CD4-positive, alpha-beta T cell treated with Interleukin-15 for 4 hours (primary cell): ENCODE measurements at places on chromosomes 16 and 17.

DNA sequence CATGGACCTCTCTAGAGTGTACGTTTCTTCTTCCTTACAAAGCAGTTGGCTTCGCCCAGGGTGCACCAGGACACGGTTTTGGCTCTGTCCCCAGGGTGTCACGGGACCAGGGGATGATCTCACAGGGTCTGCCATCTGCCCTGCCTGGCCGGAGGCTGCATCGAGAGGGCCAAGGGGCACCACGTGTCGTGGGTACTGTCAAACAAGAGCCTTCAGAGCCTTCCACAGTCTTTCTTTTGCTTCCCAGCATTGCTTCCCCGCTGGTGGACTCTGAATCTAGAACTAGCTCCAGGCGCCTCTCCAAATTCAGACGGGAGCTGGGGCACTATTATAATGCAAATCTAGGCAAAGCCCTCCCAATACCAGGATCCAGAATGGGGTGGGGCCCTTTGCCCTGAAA lies 47.9 kb downstream of the MAPT start:
- DNase-seq = no peak

GRCh38 chr16:77375396-77375795 lies 59.4 kb downstream of the ADAMTS18 start:
- no peak for DNase-seq

GRCh38 chr16:57098188-57098841 lies 5.9 kb downstream of the CPNE2 start:
- DNase-seq = no peak

DNA sequence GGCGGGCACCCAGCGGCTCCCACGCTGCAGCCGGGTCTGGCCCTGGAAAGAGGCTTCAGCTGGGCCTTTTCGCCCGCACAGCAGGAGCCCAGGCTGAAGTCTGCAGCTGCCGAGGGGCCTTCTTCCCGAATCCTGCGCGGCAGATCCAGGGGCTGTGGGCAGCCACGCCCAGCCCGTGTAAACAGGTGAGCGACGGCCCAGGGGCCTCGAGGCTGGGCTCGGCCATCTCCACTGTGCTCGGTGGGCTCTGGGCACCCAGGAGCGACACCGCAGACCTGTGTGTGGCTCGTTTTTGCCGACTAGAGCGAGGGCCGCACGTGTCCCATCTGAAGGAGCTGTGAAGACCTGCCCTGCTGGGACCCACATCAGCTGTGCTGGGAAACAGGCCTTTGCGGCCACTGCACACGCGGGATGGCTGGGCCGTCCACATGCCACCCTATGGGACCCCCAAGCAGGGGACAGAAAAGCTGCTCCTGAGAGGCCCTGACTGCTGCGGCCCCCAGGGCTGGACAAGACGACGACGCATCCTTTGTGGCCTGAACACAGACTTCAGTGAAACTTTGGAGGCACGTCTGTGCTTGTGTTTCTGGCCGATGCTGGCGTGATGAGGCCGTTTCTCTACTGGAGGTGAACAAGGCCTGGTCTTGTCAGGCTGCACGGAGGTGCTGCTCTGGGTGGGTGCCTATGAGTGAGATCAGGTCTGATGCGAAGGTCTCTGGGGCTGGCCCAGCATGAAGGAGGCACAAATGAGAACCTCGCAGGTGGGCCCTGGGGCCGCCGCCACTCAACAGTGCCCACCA lies 5.2 kb upstream of the APRT start:
- no peak for DNase-seq

GRCh38 chr16:56113223-56113622 lies 78.1 kb upstream of the GNAO1 start:
- DNase-seq = no peak

- no peak for DNase-seq
These were observed 10.2 kb downstream of the SMURF2 start for GRCh38 chr17:64651889-64652288.

DNA sequence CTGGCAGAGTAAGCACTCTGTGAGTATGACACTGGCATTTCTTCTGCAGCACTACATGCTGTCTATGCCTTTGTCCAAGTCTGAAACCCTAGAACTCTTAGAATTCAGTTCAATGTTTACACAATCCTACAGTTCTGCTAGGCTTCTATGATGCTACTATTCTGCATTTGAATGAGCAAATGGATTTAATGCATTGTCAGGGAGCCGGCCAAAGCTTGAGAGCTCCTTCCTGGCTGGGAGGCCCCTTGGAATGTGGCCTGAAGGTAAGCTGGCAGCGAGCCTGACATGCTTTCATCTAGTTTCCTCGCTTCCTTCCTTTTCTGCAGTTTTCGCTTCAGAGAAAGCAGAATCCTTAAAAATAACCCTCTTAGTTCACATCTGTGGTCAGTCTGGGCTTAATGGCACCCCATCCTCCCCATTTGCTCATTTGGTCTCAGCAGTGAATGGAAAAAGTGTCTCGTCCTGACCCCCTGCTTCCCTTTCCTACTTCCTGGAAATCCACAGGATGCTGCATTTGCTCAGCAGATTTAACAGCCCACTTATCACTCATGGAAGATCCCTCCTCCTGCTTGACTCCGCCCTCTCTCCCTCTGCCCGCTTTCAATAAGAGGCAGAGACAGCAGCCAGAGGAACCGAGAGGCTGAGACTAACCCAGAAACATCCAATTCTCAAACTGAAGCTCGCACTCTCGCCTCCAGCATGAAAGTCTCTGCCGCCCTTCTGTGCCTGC lies at the start of gene CCL2:
Gene CCL2, plus strand, starts transcription at position 635 of the 730 bp plus-strand sequence. Its CDS starts 65 bp downstream, at position 700.
- DNase-seq = no peak

- DNase-seq = no peak
These were observed 130.8 kb downstream of the FOXL1 start for GRCh38 chr16:86709103-86709502.

GRCh38 chr17:65231086-65231485 lies 93.9 kb downstream of the RGS9 start:
- no peak for DNase-seq

- no peak for DNase-seq
These were observed 1.9 kb upstream of the TBC1D10B start for GRCh38 chr16:30372038-30372712.

DNA sequence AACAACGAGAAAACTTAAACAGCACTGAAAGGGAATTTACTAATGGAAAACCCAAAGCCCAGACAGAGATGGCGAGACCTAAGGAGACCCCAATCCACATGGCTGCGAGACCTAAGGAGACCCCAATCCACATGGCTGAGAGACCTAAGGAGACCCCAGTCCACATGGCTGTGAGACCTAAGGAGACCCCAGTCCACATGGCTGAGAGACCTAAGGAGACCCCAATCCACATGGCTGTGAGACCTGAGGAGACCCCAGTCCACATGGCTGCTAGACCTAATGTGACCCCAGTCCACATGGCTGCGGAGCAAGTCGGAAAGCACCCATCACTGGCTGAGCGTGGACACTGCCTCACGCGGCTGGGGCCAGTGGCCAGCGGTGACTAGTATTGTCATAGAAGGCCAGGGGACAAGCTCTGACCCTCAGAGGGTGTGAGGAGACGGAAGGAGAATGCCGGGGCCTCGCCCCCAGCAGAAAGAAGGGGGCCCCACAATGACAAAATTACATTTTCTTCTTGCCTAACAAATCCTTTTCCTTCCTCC lies 241.8 kb downstream of the C16orf95 start:
- DNase-seq = no peak

DNA sequence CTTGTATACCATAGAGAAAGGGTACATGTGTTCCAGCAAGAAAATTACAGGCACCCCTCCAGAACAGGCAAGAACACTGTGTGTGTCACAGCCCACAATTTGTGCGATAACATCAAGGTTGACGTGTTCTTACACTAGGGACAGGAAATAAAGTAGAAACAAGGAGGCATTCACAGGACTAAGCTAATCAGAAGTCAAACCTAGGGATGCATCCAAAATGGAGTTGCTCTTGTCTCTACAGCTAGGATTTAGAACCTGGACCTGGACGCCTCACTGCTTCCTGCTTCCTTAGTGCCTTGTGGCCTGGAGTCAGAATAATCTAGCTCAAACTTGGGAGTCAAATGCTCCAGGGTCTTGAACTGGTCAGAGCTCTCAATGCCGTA lies 41.3 kb downstream of the GINS3 start:
- DNase-seq = no peak

DNA sequence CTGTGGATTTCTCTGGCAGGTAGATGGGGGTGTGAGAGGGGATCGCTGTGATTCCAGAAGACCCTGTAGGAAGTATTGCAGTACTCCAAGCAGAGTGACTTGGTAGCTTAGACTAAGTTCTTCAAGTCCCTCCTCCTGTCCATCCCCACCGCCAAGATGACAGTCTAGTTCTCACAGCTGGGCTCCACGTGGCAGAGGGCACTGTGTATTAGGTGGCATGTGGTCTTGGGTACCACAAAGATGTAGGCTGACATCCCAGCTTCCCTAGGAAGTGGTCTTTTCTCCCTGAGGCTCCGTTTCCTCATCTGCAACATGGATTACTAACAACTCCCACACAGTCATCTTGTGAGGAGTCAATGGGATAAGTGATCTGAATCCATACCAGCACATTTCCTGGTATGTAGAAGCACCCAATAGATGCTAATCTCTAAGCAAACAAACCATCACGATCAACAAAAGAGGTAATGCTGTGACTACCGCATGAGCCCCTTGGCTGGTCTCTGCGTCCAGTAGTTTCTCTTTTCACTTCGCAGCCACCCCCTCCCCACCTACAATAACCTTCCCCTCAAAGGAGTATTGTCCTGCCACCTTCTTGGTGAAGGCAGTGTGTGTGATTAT lies 349.1 kb upstream of the EEF2KMT start:
- no peak for DNase-seq

DNA sequence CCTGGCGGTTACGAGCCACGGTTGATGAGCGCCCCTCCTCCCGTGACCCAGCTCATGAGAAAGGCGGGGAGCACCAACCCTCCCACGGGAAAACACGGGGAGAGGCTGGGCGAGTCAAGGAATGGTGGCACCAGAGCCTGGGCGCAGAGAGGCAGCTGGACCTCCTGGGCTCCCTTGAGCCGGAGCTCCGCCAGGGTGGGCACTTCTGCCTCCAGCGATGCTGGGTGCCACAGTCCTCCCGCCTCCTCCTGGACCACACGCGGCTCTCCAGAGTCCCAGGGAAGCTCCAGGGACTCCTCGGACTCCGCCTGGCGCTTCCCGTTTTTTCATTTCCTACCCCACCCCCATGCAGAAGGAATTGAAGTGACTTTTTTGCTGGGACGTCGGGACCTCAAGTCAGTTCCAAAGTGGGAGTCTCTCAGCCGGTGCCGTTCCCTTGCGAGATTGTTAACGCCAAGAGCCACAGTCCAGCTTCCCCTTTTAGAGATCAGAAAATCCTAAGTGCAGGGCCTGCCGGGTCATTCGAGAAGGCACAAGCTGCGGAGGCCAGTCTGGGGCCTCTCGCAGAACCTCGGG lies 6.6 kb upstream of the CBX8 start:
- DNase-seq = no peak

DNA sequence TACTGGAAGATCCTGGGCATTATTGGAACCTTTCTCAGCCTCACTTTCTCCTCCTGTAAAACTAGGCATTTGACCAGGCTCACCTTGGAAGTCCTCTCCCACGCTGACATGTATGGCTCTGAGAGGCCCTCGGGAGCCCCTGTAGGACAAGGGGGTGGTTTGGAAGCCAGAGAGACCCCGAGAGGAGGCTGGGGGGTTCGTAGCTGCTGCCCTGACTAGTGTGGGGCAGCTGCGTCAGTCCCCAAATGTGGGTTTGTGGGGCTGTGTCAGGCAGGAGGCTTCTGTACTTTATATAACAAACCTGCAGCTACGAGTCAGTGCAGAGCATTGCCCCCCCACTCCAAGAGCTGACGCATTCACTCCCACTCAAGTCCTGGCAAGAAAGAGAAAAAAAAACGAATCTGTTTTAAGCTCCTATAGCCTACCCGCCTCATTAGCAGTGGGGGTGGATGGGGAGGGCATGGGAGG lies 1.8 kb downstream of the CX3CL1 start:
- DNase-seq = no peak

DNA sequence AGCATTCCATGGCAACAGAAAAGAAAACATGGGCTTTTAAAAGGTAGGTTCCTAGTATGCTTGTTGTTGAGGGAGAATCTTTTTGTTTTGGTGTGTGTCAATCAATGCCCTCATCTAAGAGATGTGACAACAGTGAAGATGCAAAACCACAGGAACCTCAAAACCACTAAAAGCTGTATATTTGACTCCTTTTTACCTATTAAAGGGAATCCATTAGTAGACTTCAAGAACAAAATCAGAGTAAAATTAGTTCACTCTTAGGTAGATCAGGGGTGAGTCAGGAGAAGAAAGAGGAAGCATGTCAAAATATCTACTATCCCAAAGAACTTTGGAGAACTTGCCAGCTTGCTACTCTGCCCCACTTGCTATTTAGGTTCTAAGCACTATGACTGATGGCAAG lies 89.1 kb downstream of the CDK5R1 start:
- DNase-seq = peak; percentile 17

GRCh38 chr16:22035153-22035552 lies 27.2 kb downstream of the MOSMO start:
- no peak for DNase-seq

GRCh38 chr17:41665566-41666236 lies 23.0 kb upstream of the EIF1 start:
- DNase-seq = peak; percentile 91

- no peak for DNase-seq
These were observed 14.7 kb upstream of the WNT3 start for GRCh38 chr17:46832945-46833839.

- DNase-seq = no peak
These were observed 58.1 kb downstream of the NDE1 start for GRCh38 chr16:15708096-15708495.

- no peak for DNase-seq
These were observed 111.3 kb upstream of the WSCD1 start for GRCh38 chr17:5958850-5959249.

- DNase-seq = no peak
These were observed 6.0 kb upstream of the CDR2L start for GRCh38 chr17:74981318-74981978.

- no peak for DNase-seq
These were observed 2.8 kb upstream of the NHERF1 start for GRCh38 chr17:74745548-74746177.

- no peak for DNase-seq
These were observed 12.3 kb downstream of the KRT9 start for GRCh38 chr17:41559548-41559947.

GRCh38 chr16:29900102-29900887 lies at the start of gene ASPHD1:
Gene ASPHD1, plus strand, starts transcription at chr16:29900488. Its CDS starts 484 bp downstream, at chr16:29900972.
- peak; percentile 74 for DNase-seq
